ENCODE measurements at places on chromosomes 1 and 21.

DNA sequence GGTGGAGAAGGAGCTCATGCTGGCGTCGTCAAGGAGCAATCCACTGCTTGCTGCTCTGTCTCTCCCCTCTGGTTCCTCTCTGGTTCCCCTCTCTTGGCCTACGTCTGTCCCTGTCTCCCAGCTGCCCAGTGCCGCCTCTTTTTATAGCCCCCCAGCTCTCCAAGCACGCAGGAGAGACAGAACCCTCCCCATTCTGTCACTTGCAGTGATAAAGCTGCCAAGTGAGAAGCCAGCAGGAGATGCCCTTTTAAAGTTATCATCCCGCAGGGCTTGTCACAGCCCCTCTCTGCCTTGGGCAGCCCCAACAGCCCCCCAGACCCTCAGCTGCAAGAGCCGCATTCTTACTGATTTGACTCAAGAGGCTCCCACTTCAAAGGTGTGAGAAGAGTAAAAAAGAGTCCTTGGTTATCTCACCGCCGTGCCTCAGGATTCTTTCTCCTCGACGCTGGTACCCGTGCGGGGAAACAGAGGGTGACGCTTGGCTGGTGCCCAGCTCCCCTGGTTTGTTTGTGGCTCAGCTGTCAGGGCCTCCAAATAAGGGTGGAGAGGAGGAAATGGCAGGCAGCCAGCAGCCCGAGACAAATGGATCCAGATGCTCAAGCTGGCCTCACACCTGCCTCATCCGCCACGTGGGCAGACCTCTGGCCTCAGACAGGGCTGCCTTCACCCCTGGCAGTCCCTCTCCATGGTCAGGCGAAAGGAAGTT is at the start of gene NPPA:
Gene NPPA (minus strand): TSS at position 117 of the 706 bp plus-strand sequence. CDS start 99 bp downstream, at position 18.
- DNase-seq = peak; percentile 27

DNA sequence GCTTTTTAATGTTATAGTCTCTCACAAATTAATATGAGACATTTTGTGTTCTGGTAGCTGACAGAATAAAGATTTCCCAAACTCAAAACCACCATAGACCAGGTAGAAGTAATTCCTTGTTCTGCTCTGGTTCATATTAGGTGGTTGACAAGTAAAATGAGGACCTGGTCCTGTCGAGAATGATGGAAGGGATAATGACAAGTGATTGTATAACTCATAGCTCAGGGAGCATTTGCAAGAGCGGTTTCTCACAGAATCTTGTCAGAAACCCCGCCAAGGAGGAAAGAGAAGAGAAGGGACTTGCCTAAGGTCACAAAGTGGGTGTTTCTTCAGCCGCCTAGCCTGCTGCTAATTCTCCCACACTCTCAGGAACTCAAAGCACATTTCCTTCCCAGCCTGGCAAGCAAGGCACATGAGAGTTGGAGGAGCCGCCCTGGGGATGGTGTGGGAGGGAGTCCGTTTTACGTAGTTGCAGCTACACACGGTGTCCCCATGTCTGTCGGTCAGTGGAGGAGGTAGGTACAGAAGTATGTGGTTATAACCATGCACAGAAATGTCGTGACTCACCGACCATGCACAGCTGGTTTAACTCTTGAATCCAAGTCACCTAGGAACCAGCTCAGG is 46.5 kb downstream of the SAMD13 start:
- no peak for DNase-seq

DNA sequence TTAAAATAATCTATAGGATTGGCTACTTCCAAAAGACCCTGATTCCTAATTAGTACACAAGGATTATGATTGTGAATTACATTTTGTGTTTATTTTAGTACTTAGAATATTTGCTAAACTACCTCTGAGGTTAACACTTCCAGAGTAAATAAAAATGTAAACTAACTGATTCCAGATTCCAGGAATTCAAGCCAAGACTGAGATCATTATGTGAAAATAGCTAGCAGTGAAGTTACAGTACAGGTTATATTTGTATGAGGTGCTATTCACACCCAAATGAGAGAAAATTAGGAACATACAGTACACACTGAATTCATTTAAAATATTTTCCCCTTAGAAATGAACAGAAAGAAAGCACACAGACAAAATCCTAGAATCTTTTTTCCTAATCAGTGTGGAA is 28.8 kb downstream of the TTLL7 start:
- no peak for DNase-seq

DNA sequence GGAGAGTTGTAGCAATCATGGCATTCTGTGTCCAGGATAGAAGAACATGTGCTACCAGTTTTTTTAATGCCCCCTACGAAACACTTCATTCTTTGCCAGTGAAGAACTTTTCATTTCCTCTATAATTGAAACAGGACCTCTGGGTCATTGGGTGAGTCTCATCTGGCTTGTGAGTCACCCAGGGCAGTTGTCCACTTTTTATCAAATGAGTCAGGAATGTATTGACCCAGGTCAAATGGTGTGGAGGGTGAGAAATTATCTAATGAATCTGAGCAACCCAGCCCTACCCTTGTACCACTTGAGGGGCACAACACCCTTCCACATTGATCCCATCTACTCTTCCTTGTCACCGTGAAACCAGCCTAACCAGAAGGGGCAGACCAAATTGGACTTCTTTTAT is 417.3 kb upstream of the PROX1 start:
- no peak for DNase-seq

DNA sequence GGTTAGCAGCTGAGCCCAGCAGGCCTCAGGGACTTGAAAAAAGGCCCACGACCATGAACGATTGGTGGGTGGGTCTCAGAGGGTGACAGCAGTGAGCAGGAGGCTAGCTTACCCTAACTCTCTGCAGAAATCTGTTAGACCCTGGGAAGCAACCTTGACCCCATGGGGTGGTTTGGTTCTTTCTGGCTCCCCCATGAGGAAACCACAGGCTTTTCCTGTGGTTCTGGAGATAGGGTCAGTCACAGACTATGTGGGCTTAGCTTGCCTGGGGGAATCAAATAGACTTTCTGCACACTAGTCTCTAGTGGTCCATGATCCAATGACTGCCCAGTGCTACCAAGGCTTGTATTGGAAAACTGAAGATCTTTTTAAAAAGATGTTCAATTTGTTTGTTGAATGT is 118.1 kb downstream of the PLXNA2 start:
- no peak for DNase-seq

GRCh38 chr1:32963746-32964460 is 706 bp downstream of the RNF19B start:
- DNase-seq = peak; percentile 89

GRCh38 chr1:64624808-64625207 is 120.1 kb upstream of the RAVER2 start:
- DNase-seq = no peak

GRCh38 chr1:221335161-221336101 is 406.5 kb downstream of the DUSP10 start:
- peak; percentile 93 for DNase-seq

- peak; percentile 100 for DNase-seq
Observed at GRCh38 chr21:45011911-45012661, 62.3 kb upstream of the ADARB1 start.

- DNase-seq = peak; percentile 87
Observed at GRCh38 chr21:34129039-34129891, 55.9 kb downstream of the MRPS6 start.

- no peak for DNase-seq
Observed at GRCh38 chr1:239872626-239873025, 219.1 kb upstream of the FMN2 start.

- no peak for DNase-seq
Observed at GRCh38 chr1:149967646-149968045, 31.0 kb upstream of the MTMR11 start.

- peak; percentile 89 for DNase-seq
Observed at GRCh38 chr1:220544901-220545303, 17.0 kb downstream of the MARK1 start.

DNA sequence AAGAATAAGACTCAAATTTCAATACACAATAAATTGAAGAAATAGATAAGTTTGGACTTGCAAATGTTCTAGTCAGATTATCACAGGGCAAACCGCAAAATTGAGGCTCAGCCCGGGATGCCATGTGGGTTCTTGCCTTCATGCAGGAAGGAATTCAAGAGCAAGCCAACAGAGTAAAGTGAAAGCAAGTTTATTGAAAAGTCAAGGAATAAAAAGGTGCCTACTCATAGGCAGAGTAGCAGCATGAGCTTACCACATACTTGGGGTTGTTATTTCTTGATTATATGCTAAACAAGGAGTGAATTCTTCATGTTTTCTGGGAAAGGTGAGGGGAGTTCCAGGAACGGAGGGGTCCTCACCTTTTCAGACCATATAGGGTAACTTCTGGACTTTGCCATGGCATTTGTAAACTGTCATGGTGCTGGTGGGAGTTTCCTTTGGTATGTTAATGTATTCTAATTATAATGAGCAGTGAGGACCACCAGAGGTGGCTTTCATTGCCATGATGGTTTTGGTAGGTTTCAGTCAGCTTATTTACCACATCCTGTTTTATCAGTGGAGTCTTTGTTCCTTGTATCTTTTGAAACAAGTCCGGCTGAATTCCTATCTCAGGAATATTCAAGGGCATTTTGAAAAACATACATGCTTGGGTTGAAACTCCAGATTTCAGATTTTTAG is 2.0 kb upstream of the OR2AK2 start:
- DNase-seq = no peak

DNA sequence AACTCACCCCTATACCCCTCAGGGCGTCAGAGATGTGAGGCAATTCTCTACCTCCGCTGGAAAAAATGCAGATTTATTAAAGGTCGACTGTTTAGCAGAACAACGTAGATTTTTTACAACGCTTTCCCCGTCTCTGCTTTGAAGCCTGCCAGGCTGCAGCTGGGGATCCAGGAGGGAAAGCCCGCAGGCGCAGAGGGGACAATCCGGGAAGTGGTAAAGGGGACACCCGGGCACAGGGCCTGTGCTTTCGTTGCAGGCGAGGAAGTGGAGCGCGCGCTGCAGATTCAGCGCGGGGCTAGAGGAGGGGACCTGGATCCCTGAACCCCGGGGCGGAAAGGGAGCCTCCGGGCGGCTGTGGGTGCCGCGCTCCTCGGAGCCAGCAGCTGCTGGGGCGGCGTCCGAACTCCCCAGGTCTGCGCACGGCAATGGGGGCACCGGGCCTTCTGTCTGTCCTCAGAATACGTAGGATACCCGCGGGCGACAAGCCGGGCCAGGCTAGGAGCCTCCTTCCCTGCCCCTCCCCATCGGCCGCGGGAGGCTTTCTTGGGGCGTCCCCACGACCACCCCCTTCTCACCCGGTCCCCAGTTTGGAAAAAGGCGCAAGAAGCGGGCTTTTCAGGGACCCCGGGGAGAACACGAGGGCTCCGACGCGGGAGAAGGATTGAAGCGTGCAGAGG is 5.5 kb downstream of the SIM2 start:
- DNase-seq = no peak

- DNase-seq = no peak
Observed at GRCh38 chr1:233229288-233229687, 66.2 kb downstream of the PCNX2 start.

DNA sequence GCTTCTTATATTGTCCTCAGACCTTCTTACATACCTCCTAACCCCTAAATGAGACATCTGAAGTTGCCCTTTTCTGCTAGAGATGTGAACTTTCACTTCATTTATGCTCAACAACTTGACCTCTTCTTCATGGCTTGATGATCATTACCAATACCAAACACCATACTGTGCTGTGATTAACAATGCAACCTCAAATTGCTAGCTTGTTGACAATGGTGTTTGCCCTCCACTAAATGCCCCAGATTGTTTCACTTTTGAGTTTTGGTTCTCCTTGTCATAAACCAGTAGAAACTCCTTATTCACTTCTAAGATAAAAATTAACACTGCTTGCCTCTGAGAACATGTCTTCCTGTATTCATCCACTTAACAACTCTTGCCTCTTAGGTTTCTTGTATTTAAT is 5.6 kb downstream of the JAK1 start:
- no peak for DNase-seq

DNA sequence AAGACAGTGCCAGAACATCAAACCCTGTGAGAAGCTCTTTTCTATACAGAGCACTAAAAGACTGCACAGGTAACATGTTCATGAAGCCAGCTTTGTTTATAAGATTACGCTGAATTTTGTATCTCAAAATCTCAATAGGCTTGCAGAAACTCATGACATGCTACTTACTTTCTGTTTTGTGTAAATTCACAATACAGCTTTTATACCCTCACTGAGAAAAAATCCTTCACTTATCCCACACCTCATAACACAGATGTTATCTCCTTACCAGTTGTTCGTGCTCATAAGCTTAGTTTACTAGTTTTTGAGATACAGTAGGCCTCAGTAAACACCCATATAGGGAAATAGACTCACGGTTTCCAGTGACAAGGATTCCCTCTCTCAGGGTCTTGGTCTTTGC is 24.1 kb upstream of the GBP2 start:
- no peak for DNase-seq

DNA sequence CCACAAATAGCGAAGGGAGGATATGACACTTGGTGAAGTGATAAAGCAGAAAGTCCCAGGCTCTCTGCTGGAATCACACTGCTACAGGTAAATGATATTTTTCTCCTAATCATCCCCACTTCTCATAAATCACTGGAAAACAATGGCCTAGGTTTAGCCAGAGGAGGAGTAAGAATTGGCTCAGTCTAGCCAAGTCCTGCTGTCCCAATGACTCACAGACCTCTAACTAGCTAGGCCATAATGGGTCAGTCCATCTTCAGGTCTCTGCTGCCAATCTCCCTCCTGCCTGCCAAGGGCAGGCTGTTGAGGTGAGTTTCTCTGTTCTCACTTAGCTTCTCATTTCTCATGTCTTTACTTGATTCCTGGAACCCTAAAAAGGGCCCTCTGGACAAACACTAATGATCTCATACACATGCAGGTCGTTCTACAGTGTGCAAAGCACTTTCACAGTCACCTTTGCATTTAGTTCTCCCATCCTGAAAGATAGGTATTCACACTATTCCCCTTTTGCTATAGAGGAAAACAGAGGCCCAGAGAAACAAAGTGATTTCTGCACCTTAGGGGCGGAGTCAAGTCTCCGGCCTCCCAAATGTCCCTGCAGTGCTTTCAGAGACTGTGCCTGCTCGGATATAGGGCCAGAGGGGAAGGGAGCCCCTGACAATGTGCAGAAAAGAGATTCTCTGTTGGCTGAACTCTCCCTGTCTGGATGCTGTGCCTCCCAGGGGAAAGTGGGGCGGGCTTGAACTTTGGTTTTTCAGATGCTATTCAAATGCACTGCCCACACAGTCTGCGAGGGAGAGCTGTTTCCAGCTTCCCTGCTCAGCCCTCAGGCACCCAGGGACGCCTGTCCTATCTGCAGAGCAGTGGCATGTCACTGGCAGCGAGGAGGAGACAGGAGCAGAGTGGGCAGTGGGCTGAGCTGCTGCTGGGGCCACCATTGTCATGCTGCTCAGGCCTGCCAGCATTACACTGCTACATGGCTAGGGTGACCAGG is 3.9 kb upstream of the CDK18 start:
- no peak for DNase-seq

GRCh38 chr1:10671622-10672342 is 124.7 kb downstream of the CASZ1 start:
- DNase-seq = no peak

DNA sequence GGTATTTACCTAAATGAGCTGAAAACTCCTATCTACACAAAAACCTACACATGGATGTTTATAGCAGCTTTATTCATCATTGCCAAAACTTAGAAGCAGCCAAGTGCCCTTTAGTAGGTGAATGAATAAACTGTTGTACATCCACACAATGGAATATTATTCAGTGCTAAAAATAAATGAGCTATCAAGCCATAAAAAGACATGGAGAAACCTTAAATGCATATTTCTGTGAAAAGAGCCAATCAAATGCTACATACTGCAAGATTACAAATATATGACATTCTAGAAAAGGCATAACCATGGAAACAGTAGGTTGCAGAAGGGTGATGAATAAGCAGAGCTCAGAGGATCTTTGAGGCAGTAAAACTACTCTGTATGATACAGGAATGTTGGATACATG is 23.3 kb downstream of the ABCB10 start:
- no peak for DNase-seq
